WERI-Rb-1 (cell line): ENCODE measurements at places on chromosomes 2 and 18.

GRCh38 chr2:127853671-127854070 lies 4.3 kb downstream of the POLR2D start:
- no peak for DNase-seq

DNA sequence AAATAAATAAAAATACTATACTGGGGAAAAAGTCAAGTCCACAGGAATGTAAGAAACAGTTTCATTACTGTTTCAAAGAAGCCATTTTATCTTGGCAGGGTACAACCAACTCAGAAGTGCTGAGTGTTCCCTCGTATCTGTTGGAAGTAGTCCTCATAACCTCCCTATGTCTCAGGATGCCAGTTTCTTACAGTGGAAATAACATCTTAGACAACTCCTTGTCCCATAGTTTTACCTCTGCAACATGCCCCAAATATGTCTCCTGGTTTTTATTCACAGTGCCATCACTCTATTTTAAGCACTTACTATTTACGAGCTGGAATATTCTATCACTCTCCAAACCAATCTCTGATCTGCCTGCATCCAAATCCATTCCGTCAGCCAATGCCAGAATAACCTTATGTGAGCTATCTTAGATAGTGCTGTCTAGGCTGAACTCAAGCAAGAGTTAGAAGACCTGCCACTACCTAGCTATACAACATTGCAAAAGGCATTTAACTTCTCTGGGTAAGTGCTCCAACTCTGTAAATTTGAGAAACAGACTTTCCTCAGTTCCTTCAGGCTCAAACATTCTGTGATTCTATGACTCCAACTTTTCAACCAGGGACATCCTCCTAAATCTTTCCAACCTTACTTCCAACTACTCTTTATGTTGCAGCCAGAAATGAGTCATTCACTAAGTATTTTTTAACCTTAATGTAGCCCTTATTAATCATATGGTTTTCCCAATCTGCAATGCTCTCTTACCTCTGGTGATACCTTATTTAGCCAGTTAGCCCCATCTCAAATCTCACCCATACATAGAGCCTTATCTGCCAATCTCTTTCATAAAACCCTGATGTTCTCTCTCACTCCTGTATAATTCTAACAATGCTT lies 66.7 kb downstream of the RTN4 start:
- no peak for DNase-seq

DNA sequence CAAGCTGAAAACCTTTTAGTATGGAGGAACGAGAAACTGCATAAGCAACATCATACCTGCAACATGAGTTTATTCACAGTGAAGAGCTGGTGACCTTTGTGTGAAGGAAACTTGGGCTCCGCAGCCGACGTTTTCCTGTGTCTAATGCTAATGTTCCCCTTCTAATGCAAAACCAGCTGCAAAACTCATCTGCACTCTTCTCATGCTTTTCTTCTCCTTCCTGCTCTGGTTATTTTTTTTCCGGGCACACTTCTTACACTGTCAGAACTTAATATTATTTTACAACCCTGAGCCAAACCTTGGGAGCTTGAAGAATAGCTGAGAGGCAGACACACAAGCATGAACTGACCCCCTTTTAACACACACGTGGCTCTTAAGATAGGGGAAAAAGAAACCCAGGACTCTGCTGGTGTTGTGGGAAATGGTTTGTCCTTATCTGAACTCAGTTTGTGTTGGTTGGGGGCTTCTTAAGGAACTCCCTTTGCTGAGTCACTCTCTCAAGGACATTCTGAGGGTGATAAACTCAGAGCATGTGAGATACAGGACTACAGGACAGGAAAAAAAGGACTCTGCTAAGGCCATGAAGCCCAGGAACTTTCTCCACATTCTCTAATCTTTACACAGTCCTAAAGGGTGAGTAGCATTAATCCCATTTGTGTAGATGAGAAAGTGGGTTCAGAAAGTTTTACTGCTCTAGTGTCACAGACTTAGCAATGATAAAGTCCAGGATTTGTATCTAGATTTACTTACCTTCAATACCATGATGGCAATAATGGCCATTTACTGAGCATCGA lies 439.3 kb upstream of the TRIB2 start:
- DNase-seq: no peak

DNA sequence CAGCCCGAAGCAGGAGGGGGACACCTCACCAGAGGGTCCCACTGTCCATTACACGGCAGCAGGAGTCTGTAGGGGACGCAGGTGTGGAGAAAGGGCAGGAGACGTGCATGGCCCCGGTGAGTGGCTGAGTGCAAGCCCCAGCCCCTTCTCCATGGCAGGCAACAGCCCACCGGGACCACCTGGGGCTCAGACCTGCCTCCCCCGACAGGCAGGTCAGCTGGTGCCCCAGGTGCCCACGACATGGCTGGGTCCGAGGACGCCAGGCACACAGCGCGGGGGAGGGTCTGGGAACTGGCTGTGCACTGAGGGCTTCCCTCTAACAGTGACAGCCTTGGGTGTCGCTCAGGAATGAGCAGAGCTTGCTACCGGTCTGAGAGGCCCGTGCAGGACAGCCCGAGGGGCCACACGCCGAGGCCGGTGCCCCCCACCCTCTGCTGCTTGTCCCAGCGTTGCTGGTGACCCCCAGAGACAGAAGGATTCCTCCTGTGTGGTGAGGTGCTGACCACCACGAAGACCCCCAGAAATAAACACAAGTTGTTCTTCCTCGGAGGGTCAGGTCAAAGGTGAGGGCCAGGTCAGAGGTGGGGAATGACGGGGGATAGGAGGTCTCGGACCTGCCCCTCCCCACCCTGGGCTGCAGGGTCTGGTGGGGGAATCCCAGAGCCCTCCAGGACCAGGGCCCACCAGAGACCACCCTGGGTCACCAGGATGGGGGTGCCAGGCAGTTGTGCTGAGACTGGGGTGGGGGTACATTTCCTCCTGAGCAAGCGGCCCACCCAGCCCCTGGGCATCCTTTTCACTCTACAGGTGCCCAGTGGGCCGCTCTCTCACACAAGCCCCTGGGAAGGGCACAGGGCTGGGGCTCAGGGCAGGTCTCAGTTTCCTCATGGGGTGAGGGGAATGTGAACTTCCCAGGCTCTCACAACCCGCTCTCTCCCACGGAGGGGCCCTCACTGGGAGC lies 50.6 kb downstream of the SLC66A2 start:
- DNase-seq: peak; percentile 10

GRCh38 chr2:16871411-16871810 lies 205.8 kb upstream of the CYRIA start:
- DNase-seq: no peak

GRCh38 chr2:33467413-33467812 lies 9.0 kb upstream of the RASGRP3 start:
- no peak for DNase-seq

DNA sequence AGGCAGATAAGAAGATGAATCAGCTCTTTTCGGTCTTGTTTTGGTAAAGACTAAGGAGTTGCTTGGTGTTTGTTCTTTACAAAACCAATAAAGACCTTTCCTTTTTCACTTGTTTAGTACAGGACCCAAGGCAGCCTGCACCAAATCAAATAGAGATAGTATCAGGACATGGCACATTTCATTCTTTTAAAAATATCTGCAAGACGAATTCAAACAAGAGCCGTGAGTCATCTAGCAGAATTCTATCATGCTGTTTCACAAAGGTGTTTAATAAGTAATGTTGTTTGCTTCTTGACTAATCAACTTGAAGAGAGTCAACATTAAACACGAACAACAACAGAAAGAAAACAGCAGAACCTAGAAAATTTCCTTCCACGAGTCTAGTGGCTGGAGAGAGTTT lies 102.8 kb upstream of the TTN start:
- no peak for DNase-seq

GRCh38 chr2:105665480-105665879 lies 79.2 kb upstream of the NCK2 start:
- DNase-seq: no peak

DNA sequence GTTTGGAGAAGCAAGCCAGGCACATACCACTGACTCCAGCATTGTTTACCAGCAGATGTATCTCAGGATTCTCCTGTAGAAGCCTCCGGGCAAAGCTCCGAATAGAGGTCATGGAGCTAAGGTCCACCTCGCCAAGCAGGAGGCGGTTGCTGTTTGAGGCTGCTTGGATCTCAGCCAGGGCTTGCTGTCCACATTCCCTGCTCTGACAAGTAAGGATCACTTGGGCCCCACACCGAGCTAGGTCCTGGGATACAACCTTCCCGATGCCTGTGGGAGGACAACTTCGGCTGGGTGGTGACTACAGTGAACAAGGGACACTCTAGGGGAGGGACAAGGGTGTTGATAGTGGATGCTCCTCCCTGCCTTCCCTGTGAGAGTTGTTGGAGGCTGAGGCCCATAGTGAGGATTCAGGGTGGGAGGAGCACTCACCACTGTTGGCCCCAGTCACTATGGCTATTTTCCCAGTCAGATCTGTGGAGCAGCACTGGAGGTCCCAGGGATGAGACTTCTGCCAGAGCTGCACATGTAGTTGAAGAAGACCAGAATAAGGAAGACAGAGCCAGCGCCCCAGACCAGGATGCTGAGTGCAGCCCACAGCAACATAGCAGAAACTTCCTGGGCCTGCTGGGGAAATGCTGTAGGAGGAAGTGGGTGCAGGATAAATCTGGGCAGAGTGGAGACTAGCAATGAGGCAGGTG lies 8.3 kb downstream of the C2orf81 start:
- DNase-seq: no peak

DNA sequence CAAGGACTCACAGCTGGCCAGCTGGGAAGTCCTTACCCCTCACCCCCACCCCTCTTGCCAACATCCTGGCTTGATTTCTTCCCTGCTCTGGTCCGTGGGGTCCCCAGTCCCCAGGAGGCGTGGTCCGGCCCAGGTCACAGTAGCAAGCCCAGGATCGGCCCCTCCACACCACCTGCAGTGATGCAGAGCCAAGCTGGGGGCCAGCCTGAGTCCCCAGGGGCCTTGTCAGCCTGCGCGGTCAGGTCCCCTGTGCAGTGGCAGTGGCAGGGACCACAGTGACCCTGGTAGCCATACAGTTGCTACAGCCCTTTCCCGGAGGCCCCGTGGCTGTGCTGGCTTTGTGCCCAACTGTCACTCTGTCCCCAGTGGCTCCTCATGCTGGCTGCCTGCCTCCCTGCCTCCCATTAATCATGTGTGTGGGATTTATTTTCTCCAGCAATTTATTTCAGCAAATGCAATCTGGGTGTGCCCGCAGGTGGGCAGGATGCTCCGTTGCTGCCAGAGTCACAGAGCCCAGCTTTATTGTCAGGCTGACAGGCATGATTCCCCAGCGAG lies 8.8 kb upstream of the PRSS56 start:
- peak; percentile 44 for DNase-seq

- DNase-seq: no peak
Observed at GRCh38 chr2:71551631-71551915, 98.2 kb downstream of the DYSF start.

DNA sequence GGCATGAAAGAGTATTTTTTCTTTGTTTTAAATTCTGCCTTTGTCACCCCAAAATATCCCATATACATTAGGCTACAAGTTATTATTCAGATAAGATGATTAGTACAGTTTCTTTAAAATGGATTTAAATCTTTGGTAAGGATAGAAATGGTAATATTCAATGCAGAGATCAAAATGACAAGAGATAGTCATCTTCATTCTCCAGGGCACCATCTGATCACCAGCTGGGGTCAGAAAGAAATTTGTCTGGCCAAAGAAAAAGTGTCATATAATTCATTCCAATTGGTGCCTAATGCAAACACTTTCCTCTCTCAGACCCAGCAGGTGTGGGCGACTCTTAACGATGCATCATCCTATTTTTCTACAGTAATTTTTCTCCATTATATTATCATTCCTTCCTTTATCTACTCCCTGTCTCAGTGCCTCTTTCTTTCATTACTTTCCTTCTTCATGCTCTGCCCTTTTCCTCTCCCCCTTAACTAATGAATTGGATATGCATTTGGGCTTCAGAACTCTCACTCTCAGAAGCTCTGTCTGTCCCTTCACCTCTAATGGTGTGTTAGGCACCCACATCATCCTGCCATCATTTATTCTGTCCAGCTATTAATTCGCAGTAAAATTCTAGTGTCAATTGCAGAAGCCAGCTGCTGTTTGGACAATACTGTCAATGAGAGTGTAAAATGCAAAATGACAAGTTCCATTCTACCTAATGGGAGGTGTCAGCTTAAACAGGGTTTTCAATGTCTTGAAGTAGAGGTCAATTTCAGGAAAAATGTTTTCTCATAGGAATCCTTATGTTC lies 570.5 kb downstream of the TDRD15 start:
- no peak for DNase-seq

- DNase-seq: no peak
Observed at GRCh38 chr18:22057908-22058527, 111.4 kb upstream of the GATA6 start.
